Brain microvascular endothelial cell (primary cell): ENCODE measurements at places on chromosomes 11 and 22.

DNA sequence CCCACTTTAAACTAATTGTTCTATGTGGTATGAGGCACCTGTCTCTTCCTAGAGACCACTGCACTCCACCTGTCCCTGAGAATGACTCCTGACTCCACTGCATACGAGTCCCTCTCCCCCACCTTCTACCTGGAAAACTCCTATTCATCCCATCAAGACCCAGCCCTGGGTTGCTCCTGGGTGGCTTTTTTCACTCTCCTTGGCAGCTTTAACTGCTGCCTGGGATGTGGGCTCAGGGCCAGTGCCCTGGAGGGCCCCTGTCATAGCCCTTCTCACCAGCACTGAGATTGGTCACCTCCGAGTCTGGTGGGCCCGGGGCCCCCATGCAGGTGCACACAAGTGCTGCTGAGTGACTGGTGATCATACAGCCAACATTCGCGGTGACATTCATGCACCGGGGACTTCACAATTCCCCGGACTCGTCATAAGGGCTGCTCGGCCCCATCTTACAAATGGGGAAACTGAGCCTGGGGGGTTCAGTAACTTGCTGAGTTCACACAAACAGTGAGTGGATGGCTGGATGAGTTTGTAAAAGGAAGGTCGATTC, 25.9 kb upstream of the TOLLIP start:
- no peak for DNase-seq

GRCh38 chr11:86977441-86978050, 22.4 kb upstream of the FZD4 start:
- no peak for DNase-seq

- DNase-seq = no peak
These were observed 945 bp downstream of the ROBO3 start for GRCh38 chr11:124865902-124866851.

GRCh38 chr11:87604350-87604749, 566.6 kb downstream of the TMEM135 start:
- no peak for DNase-seq
